ENCODE measurements at places on chromosomes 5 and 9. TPM values are rescaled to one million over a fixed set of nuclear protein-coding genes. Genes with fewer than 3 reads are reported as not detected.

GRCh38 chr5:66828548-66829357 is 232.6 kb downstream of the MAST4 start:
- no peaks in the 10 kb centered on the region for H3K36me3 ChIP-seq
- peak; percentile 54 for DNase-seq
- H3K4me1 ChIP-seq: peaks cover 3% of the 10 kb centered on the region
- peak overlapping the region; percentile 4 for H3K27ac ChIP-seq
- H3K27me3 ChIP-seq: no peaks in the 10 kb centered on the region
- peak overlapping the region; percentile 35 for H3K4me3 ChIP-seq

Gene PRUNE2
- total RNA-seq: 2.5 TPM

DNA sequence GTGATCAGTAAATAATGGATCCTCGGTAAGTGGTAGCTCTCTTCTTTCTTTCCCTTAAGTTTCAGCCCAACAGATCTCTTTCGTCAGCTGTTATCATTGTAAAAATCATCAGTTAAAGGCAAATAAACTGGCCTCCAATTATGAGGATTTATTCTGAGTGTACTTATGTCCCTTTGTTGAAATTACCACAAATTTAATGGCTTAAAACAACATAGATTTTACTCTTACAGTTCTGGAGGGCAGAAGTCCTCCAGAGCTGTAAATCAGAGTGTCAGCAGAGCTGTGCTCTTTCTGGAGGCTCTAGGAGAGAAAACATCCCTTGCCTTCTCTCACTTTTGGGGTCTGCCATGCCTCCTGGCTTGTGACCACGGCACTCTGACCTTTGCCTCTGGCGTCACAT is 104.6 kb downstream of the INSYN2B start:
- DNase-seq: no peak
- H3K4me1 ChIP-seq: no peaks in the 10 kb centered on the region
- H3K27me3 ChIP-seq: no peaks in the 10 kb centered on the region
- no peak overlapping the region for H3K27ac ChIP-seq
- H3K36me3 ChIP-seq: no peaks in the 10 kb centered on the region

GRCh38 chr5:80122579-80122978 is 87.4 kb downstream of the THBS4 start:
- no peaks in the 10 kb centered on the region for H3K36me3 ChIP-seq
- no peak overlapping the region for H3K4me3 ChIP-seq
- no peak for DNase-seq
- H3K27me3 ChIP-seq: no peaks in the 10 kb centered on the region
- no peak overlapping the region for H3K27ac ChIP-seq
- no peaks in the 10 kb centered on the region for H3K4me1 ChIP-seq

GRCh38 chr5:176629853-176630680 is at the start of the genes EIF4E1B and SNCB:
EIF4E1B (plus strand) TSS chr5:176630675; CDS start chr5:176642788, 12,113 bp downstream.
SNCB (minus strand) TSS chr5:176630534; CDS start chr5:176629654, 880 bp downstream.
- H3K27ac ChIP-seq: no peak within 1 kb of the TSS
- no peaks in the 10 kb centered on the region for H3K36me3 ChIP-seq
- peaks cover 7% of the 10 kb centered on the region for H3K4me1 ChIP-seq
- H3K4me3 ChIP-seq: no peak within 1 kb of the TSS
- H3K27me3 ChIP-seq: no peaks in the 10 kb centered on the region

Gene COX7C
- 688 TPM for total RNA-seq

GRCh38 chr5:170655476-170655875 is 128.0 kb upstream of the GABRP start:
- no peaks in the 10 kb centered on the region for H3K4me1 ChIP-seq
- no peak for DNase-seq
- no peak overlapping the region for H3K27ac ChIP-seq
- no peak overlapping the region for H3K4me3 ChIP-seq
- no peaks in the 10 kb centered on the region for H3K36me3 ChIP-seq

GRCh38 chr5:59620535-59621212 is 272.9 kb downstream of the PDE4D start:
- H3K27ac ChIP-seq: no peak overlapping the region
- no peaks in the 10 kb centered on the region for H3K36me3 ChIP-seq
- no peaks in the 10 kb centered on the region for H3K27me3 ChIP-seq
- no peak for DNase-seq
- H3K4me3 ChIP-seq: no peak overlapping the region

DNA sequence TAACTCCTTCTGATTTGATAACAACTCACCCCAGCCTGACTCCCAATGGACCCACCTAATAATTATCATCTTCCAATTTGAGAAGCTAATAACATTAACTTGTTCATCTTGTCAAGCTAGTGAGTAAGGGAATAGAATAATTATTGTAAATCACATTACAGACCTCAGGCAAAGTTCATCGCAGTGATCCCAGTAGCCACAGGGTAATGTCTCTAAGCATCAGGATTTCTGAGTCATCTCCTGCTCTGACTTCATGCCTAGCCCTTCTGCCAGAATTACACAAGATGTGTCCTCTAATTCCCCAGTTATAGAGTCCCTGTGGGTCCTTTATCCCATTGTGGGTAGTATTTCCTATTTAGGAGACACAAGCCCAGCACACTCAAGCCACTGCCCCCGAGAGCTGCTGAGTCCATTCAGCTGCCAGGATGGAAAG is 365.7 kb downstream of the DEPDC1B start:
- no peak overlapping the region for H3K27ac ChIP-seq
- H3K4me3 ChIP-seq: no peak overlapping the region
- peaks cover 2% of the 10 kb centered on the region for H3K4me1 ChIP-seq
- DNase-seq: no peak
- H3K36me3 ChIP-seq: no peaks in the 10 kb centered on the region
- H3K27me3 ChIP-seq: no peaks in the 10 kb centered on the region

DNA sequence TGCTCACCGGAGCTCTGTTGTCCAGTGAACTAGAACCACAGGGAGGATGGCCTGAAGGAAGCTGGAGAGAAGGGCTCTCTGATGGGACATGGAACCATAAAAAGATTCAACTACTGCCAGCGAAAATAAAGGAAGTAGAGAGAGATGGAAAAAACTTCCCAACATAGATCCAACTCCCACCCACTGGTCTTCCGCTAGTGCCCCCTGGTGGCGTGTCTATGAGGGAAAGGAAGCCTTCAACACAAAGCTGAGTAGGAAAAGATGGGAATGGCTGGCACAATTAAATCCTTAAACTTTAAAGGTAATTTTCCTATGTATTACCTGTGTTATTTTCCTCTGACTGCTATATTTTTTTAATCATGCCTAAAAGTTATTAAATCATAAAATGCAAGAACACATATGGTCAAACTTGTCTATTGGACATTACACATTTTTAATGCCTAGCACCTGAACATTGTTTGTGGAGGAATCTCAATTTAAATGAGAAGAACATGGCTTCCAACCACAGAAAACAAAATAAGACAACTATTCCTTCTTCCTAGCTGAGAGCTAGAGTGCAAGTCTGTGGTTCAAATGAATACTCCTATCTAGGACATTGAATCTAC is 51.5 kb downstream of the CEP120 start:
- H3K27ac ChIP-seq: no peak overlapping the region
- peak; percentile 18 for DNase-seq
- no peaks in the 10 kb centered on the region for H3K27me3 ChIP-seq
- no peaks in the 10 kb centered on the region for H3K36me3 ChIP-seq
- no peak overlapping the region for H3K4me3 ChIP-seq

Gene LURAP1L
- 3.0 TPM for total RNA-seq

GRCh38 chr5:178328826-178329730 is 96.5 kb upstream of the PHYKPL start:
- H3K27ac ChIP-seq: no peak overlapping the region
- no peaks in the 10 kb centered on the region for H3K36me3 ChIP-seq
- no peak for DNase-seq

Gene EDIL3
- total RNA-seq: 9.8 TPM

DNA sequence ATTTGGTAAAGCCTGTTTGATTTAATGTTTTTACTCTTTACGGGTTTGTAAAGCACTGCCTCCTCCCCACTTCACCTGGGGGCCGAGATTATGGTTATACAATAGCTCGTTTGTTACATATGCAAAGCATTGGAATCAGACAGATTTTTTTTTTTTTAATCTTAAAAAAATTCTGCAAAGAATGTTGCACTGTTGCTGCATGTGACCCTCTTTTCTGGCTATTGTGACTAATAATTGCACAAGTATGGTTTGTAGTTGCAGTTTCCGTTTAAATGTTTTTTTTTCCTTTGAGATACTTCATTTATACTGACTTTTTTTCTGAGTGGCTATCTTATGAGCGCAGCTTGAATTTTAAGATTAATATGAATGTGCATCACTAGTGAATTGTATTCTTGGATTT is 165.3 kb downstream of the KDM4C start:
- no peak overlapping the region for H3K27ac ChIP-seq
- H3K27me3 ChIP-seq: no peaks in the 10 kb centered on the region
- no peak for DNase-seq
- H3K36me3 ChIP-seq: no peaks in the 10 kb centered on the region
- H3K4me3 ChIP-seq: no peak overlapping the region

Gene CDO1
- total RNA-seq: 13.7 TPM

All from ovary (tissue), 10 donors.